LoVo (cell line): ENCODE measurements at places on chromosomes 2 and 18.

DNA sequence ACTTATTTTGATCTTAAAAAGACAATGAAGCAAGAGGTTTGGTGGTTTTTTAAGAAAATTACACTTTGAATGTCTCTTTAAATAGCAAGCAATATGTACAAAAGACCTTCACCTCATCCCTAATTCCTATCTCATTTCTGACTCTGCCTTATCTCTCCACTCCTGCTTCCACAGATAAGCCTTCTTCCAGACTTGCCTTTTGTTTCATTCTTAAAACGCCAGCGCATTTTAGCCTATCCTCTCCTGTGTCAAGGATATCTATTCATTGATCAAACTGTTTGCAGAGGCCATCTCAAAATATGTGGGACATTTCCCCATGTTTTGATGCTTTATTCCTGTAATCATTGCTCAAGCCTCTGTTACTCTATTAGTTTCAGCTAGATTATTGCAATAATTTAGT is 562.5 kb downstream of the PARD3B start:
- DNase-seq: no peak

GRCh38 chr18:56157541-56157940 is 480.9 kb downstream of the TXNL1 start:
- no peak for DNase-seq

DNA sequence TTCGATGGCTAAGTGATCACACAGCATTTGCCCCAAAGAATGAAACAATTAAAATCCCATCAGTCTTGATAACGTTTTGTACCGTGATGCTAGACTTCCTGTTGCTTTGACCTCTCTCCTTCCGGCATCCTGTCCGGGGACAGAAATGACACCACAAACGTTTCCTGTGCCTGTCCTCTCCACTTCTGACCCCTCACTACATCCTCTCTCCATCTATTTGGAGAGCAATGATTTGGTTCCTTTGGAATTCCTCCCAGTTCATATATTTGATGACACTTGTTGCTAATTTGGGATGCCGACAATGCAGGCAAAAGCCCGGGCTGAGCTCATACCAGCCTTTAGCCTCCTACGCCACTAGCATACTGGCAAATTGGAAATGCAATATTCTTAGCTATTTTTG is 151.2 kb upstream of the CCDC68 start:
- DNase-seq: no peak

DNA sequence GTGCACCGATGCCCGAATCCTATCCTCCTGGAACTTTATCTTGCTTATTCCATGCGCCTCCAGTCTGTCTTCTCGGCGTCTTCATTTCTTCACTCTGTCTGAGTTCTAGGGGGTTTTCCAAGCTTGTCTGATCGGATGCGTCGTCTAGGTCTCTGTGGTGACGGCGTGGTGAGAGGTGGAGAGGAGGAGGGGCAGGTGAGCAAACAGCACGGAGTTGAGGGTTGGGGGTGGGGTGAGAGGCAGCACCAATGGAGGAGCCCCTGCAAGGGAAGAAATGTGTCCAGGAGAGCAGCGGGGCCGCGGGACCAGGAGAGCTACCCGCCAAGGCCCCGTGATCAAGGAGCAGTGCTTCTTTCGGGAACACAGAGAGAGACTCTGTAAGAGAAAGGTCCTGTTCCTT is 131.3 kb upstream of the TWIST2 start:
- no peak for DNase-seq

- DNase-seq: no peak
Observed at GRCh38 chr18:77344786-77345500, 95.3 kb downstream of the GALR1 start.
